ENCODE measurements at places on chromosomes 5 and 9.

GRCh38 chr9:129575818-129576217 is 45.1 kb downstream of the C9orf50 start:
- peak; percentile 54 for DNase-seq

DNA sequence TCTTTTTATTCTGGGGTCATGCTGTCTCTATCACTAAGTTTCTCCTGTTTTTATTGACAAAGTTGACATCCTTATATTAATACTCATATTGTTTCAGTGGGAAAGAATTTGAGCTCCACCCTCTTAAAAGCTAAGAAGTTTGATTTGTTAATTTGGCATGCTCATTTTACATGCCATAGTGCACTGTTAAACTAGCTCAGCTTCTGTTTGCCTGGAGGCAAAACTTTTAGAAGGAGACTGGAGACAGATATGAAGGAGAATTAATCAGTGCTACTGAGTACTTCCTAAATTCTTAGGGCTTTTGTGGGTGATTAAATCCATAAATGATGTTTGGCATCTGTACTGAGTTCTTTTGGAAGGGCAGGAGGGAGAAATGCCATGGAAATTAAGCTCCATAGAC is 138.9 kb downstream of the NTRK2 start:
- peak; percentile 89 for DNase-seq

DNA sequence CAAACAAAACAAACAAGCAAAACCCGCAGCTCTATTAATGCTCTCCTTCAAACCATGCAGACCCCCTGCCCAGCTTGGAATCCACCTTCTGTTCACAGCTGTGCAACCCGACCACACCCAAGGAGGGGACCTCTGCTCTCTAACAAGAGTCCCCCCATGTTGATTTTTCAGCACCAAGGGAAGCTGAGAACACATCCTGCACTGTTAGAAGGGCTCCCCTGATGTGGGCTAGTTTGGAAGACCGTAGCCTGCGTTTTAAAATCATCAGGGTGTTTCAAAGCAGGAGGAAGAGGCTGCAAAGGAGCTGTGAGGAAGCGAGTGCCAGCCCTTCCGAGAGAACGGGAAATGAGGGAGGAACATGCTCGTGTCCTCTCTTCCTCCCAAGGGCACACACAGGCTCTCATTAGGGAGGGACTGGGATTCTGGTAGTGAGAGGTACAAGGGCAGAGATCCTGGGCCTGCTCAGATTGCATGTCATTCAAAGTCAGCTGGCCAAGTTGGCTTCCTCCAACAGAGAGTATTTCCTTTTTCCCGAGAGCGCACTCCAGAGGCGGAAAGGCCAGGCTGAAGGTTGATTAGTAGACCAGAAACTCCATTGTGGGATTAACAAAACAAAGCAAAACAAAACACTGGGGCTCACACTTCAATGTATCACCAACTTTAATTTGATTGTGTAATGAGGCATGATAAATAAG is 185.9 kb downstream of the SEMA6A start:
- DNase-seq, result no peak

- DNase-seq, result no peak
Measured at GRCh38 chr9:130198501-130199179, 26.4 kb downstream of the NCS1 start.

DNA sequence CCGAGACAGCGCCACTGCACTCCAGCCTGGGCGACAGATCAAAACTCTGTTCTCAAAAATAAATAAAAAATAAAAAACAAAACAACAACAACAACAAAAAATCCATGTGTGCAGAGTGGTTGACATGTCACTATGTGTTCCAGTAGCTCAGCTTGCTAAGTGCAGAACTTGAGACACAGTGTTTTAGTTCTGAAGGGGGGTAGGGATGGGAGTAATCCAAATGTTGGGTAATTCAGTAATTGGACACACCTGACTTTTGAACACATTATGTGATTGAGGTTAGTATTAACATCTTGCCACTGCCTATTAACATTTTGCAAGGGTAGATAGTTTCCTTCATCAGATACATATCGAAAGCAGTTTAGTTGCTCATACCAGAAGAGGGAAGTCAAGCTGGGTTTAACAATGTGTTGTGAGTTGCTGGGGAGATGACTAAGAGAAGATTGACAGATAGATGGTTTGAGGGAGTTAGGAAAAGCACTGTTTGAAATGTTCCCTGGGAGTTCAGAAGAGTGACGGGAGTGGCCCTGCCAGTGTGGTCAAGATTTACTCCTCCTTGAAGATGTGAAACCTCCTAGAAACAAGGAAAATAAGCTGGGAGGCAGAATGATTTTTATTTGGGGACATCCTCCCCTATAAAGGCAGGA is 928 bp downstream of the HACD4 start:
- peak; percentile 80 for DNase-seq

DNA sequence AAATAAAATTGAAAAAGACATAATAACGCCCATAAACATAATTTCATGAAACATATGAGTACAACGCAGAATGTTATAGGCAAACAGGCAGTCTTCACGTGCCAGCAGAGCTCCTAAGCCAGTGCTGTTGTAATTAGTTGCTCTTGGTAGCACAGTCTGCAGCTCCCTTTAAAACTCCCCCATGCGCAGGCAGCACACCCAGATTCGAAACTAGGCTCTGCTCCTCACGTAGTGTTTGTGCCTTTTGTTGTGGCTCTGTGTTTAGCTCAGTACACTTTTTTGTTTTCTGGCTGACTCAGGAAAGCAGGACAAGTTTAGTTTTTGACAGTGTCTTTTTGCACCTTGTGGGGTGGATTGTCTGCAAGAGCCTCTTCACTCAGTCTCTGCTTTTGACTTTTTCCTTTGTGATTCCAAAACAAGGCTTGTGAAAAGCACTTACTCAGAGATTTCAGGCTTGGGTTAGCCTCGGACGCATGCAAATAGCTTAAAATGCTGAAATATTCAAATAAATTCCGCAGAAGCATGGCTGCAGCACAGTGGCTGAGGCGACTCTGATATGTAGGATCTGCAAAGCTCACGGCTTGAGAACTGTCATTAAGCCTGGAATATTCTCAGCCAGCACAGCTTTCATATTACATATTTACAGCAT is 113.6 kb downstream of the IRX1 start:
- DNase-seq, result no peak

DNA sequence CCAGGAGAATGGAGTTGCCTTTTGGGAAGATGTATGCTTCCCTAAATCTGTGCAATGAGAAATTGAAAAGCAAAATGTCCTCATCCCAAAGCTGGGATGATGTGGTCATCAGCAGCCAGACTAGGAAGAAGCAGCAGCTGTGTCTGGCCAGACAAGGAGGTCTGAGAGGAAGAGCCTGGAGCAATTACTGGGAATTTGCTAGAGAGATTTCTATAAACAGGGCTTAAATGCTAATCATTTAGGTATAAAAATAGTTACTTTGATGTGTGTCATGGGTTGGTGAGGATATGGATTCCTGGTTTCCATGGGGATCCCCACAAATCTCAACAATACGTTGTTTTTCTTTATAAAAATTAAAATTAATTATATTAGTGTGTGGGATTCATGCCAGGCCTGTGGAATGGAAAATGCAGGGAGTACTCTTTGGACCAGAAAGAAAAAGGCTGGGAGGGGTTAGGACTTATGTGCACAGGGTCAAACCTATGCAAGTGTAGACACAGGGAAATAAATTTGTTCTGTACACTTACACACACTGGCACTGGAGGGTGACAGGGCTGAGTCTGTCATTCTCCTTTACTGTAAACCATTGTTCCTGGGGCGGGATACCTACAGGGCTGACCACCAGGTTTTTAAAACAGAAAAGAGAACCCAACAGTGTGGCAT is 58.7 kb upstream of the TRPC7 start:
- no peak for DNase-seq

DNA sequence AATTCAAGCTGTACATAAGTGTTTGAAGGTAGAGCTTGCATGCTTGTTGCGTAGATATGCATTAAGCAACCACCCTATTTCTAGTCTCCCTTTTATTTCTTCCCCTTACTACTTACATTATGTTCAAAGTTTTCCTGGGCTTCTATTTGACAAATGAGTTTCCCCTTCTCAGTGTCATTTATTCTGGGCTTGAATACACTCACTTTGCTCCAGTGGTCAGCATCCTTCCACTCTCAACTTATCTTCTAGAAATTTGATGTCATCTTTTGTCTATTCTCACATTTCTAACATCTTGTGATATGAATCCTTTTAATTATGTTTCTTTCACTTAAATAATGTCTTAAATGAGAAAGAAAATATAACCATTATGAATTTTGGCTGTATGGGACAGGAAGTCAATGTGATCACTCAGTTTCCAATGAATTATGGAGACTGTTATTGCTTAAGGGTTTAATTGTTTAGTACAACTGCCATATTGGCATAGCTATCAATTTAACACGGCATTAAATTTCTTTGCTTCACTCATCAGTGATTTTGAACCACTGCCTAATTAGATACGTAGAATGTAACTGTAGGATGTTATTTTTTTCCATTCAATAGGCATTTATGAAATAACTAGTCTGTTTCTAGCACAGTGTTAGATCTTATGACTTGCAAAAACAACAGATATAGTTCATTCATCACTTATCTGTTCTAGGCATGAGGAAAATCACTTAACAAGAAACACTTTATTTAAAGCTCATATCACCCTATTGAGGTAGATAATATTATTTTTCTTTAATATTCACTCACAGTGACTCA is 105.5 kb upstream of the CDH12 start:
- no peak for DNase-seq

DNA sequence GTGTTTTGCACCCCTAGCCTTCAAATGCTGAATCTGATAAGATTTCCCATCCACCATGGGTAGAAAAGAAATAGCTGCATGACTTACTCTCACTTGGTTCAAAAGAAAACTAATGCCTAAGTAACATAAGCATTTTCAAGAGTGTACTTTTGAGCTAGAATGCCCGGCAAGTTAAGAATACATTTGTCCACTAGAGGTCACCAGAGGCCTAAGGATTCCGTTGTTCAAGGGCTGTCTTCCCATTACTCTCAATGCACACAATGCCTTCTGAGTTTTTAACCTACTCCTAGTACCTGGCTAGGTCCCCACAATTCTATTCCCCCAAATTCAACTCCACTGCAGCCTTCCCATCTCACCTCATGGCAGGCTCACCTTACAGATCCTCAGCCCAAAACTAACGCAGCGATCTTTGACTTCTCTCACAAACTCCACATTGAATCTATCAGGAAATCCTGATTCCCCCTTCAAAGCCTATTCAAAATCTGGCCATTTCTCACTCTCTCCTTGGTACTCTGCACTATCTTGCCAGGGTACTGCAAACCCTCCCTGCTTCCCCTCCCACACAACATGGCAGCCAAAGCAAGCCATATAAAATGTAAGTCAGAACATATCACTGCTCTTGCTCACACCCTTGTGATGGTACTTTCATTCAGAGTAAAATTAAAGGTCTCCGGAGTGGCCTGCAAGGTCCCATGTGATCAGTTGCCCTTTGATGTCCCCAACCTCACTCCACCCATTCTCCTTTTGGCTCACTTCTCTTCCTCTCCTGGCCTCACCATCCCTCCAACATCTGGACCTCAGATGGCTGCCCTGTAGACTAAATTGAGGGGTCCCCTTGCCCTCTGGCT is 13.4 kb downstream of the OXCT1 start:
- peak; percentile 73 for DNase-seq

DNA sequence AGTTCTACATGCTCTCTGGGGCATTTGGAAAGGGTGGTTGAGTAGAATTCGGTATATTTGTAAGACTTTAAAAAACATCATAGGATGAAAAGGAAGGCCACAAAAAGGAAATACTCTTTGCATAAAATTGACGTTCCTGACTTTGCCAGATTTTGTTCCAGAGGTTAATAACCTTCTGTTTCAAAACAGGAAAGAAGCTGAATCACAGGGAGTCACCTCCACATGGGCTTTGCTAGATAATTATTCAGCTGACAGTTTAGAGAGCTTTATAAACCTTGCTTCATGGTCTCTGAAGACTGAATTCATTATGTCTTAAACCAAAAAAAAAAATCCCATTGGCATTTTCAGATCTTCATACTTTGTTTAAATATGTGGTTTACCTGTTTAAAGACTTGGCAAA is 203.7 kb downstream of the SEMA6A start:
- DNase-seq, result no peak

DNA sequence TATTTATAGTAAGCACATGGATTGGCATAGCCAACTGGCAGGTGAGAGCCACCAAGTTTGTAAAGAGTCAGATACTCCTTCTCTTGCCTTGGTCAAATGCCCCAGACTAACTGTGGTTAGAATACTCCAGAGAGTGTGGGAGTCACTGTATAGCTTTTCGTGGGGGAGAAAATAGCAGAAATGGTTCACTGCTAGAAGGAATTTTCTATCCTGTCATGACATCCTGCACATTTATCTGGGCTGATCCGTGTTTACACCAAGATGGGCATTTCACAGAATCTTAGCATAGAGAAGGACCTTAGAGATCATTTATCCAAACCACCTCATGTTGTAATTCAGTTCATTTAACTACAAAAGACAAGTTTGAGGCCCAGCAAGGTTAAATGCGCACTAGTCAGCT is 460.8 kb downstream of the ENC1 start:
- no peak for DNase-seq

GRCh38 chr9:115462623-115463022 is 344.7 kb upstream of the TNC start:
- DNase-seq, result no peak

- DNase-seq, result peak; percentile 84
Measured at GRCh38 chr9:33817327-33818166, 587 bp downstream of the UBE2R2 start.

GRCh38 chr5:151585970-151586369 is 5.2 kb downstream of the FAT2 start:
- DNase-seq, result peak; percentile 59

DNA sequence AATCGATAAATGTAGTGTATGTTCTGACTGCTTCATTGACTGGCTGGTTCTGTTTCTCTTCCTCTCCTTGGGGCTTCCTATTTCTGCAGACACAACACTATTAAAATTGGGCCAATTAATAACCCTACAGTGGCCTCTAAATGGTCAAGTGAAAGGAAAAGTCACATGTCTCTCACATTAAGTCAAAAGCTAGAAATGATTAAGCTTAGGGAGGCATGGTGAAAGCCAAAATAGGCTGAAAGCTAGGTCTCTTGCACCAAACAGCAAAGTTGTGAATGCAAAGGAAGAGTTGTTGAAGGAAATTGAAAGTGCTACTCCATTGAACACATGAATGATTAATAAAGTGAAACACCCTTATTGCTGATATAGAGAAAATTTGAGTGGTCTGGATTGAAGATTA is 58.2 kb downstream of the CCNH start:
- no peak for DNase-seq

DNA sequence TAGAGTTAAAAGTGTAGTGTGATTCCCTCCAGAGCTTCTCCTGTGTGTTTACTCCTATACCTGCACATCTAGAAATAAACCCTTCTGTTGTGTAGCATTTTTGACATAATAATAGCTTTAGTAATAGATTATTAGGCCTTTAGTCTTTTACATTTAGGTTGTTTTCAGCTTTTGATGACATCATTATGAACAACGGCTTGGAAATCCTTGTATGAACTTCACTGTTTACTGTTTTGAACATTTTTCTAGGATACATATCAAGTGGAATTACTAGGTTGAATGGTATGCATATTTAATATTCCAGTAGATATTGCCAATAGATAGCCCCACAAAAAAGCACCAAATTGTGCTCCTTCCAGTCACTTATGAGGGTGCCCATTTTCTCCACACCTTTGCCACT is 174.0 kb downstream of the ARHGAP26 start:
- no peak for DNase-seq

GRCh38 chr9:135502873-135503321 is 2.4 kb downstream of the MRPS2 start:
- DNase-seq, result no peak
